A549 treated with CORT108297 at 1 μM for 4 hours (cell line): ENCODE measurements at places on chromosomes 12 and 14. TPM values are rescaled to one million over a fixed set of nuclear protein-coding genes. Genes with fewer than 3 reads are reported as not detected.

GLS2 gene
- total RNA-seq, result 0.06 to 0.22 TPM (median 0.12 TPM) in 5 replicates

RDH16 gene
- total RNA-seq, result 0.05 to 0.18 TPM (median 0.10 TPM) in 5 replicates

SDSL gene
- total RNA-seq, result 20.7 to 29.9 TPM (median 28.4 TPM) in 5 replicates

C12orf50 gene
- total RNA-seq, result 0.06 to 0.08 TPM in 2 of 5 replicates, not detected in the others

GZMB gene
- not detected in 5 replicates for total RNA-seq

FOXM1 gene
- 86.3 to 96.8 TPM (median 90.3 TPM) in 5 replicates for total RNA-seq

PRH2 gene
- total RNA-seq, result 0.16 to 0.47 TPM in 2 of 5 replicates, not detected in the others

PRR4 gene
- total RNA-seq, result 1.6 to 2.9 TPM (median 2.6 TPM) in 5 replicates

DAZAP2 gene
- total RNA-seq, result 316 to 373 TPM (median 326 TPM) in 5 replicates

SUPT16H gene
- 96.6 to 124 TPM (median 102 TPM) in 5 replicates for total RNA-seq

FOXG1 gene
- total RNA-seq, result 0.06 to 0.15 TPM (median 0.11 TPM) in 5 replicates

WNT5B gene
- total RNA-seq, result 1.1 to 2.5 TPM (median 2.2 TPM) in 5 replicates

KLRG1 gene
- 1.6 to 2.5 TPM (median 1.9 TPM) in 5 replicates for total RNA-seq

SRRM4 gene
- total RNA-seq, result not detected in 5 replicates

DACT1 gene
- total RNA-seq, result 0.50 to 0.65 TPM (median 0.59 TPM) in 5 replicates

MYF5 gene
- total RNA-seq, result not detected in 5 replicates
